Skin of body (tissue), 3 donors: ENCODE measurements at places on chromosomes 5 and 9. TPM values are rescaled to one million over a fixed set of nuclear protein-coding genes. Genes with fewer than 3 reads are reported as not detected.

GRCh38 chr5:55030676-55031369, 6.8 kb downstream of the GZMK start:
- DNase-seq = no peak

The RNF224 gene
- total RNA-seq = not detected

The NMUR2 gene
- total RNA-seq = 0.10 TPM

DNA sequence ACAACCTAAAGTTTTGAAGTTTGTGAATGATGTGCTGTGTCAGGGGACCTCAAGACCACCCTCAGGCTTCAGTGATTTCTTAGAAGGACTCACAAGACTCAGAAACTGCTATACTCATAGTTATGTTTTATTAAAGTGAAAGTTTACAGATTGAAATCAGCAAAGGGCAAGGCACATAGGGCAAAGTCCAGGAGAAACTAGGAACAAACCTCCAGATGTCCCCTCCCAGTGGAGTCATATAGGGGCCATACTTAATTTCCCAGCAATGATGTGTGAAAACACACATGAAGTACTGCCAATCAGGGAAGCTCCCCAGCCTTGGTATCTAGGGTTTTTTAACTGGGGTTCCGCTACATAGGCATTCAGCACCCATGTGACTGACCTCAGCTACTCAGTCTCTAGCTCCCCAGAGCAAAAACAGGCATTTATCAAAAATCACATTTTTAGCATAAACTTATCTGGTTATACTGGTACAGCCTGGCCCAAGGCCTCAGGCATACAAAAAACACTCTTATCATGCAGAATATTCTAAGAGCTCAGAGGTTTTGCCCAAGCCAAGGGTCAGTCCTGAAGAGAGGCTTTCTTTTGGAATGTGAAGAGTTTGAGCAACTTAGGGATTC, 74.7 kb upstream of the ANKRD55 start:
- DNase-seq = no peak

- DNase-seq = no peak
Observed at GRCh38 chr5:146890066-146890465, 11.5 kb upstream of the PPP2R2B start.

GRCh38 chr9:20808002-20808401, 123.9 kb downstream of the FOCAD start:
- no peak for DNase-seq

The TRIM7 gene
- 2.3 TPM for total RNA-seq

The FAM221B gene
- total RNA-seq = not detected

The CARTPT gene
- total RNA-seq = not detected

DNA sequence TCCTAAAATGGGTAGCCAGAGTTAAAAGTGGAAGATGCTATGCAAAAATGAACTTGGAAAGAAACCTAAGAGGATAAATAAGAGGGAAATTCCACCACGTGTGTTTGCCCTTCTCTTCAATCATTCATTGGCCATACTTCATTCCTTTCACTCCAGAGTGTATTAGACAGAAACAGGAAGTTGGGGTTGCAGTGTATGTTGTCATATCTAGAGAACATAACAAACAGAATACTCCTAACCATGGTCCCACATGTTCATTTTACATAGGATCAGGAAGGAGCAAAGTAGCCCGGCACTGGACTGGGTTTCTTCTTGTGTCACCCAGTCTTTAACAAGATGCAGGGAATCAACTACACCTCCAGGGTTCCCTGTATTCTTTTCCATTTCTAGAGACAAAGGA, 7.6 kb upstream of the GPBP1 start:
- no peak for DNase-seq

The LCN1 gene
- not detected for total RNA-seq

DNA sequence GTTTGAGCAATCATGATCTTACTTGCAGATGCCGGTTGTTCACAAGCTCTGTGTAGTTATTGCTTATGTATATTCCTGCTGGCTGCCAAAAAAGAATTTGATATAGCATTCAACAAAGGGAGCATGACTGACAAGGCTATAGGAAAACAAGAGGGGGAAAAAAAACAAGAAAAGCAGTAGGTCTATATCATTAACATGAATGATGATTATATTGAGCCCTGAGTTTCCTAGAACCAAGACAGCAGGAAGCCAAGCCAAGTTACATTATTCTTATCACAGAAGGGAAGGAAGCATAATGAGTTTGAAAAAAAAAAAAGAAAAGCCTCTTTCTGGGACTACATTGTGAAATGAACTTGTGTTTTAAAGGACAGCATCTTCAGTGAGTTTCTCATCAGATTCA, 41.0 kb downstream of the TSTD2 start:
- DNase-seq = no peak

The GABRG2 gene
- not detected for total RNA-seq

The PTGER4 gene
- 15.3 TPM for total RNA-seq

GRCh38 chr5:115532517-115532916, 12.1 kb downstream of the FEM1C start:
- DNase-seq = no peak
